ENCODE measurements at places on chromosomes 13 and 19. TPM values are rescaled to one million over a fixed set of nuclear protein-coding genes. Genes with fewer than 3 reads are reported as not detected.

The MEIOSIN gene
- total RNA-seq = not detected

The FGF22 gene
- not detected for total RNA-seq

The YJEFN3 gene
- 9.7 TPM for total RNA-seq

- no peak for DNase-seq
These were observed 1.7 kb upstream of the PNKP start for GRCh38 chr19:49869009-49869483.

DNA sequence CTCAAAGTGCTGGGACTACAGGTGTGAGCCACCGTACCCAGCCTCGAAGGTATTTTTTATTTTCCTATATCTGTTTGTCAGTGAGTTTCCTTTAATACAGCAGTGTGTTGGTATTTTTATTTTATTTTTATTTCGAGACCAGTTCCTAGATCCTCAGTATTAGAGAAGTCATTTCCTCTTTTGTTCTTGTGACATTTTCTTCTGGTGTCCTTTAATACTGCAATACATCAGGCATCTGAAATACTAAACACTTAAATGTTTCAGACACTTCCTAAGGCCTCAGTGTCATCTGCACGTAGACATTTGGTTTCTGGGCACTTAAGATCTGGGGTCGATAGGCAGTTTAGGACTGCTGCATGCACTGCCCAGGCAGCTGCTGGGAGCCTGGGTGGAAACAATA, 22.5 kb downstream of the GATAD2A start:
- DNase-seq = no peak

GRCh38 chr13:43315522-43315921, 292.1 kb downstream of the DNAJC15 start:
- DNase-seq = no peak

DNA sequence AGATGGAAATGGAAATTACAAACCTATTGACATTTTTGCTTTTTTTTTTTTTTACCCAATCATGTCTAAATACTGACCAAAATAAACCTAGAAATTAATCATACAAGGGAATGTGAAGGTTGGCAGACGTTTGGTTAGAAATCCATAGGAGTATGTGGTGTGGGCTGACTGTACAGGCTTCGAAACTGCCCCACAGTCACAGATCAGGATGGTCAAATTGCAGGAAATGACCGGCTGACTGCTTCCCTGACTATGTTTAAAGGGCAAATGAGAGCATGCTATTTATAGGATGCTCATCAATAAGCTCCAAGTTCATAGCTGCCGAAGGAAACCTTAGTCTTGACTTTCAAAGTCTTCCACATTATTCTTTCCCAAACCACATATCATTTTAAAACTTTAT, 118.4 kb downstream of the COG6 start:
- DNase-seq = no peak

GRCh38 chr13:36096461-36097416, 34.4 kb downstream of the DCLK1 start:
- no peak for DNase-seq

DNA sequence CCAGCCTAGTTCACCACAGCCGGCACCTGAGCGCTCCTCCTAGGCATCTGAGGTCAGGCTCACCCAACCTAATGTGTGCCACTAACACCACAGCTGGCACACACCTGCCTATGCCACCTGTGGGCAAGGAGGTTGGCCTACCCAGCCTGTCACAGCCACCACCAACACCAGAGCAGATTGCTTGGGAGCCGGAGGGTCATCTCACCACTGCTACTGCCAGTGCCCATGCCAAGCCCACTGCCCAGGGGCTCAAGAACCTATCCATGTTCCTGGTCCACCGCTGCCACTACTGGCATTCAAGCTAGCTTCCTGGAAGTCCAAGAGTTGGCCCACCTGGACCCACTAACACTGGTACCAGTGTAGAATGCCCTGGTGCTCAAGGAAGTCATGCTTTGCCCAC, 42.5 kb downstream of the F2RL3 start:
- no peak for DNase-seq

- DNase-seq = no peak
These were observed 4.0 kb downstream of the MAG start for GRCh38 chr19:35295792-35296462.

DNA sequence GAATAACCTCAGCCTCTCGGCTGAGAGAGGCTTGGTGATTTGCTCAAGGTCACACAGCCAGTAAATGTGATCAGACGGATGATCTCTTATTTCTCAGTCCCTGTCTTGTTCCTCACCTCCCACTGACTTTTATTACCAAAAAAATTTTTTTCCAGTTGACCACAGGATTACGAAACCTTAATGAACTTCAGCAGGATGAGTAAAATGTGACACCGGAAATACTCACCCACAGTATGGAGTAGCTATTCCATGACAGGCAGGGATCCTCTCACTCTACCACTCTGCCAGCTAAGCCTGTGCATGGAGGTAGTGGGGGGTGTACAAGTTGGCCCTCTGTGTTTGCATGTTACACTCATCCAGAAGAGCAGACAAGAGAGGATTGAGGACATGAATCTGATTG, 916.4 kb downstream of the UQCRFS1 start:
- no peak for DNase-seq

- DNase-seq = no peak
These were observed 240.4 kb downstream of the KCNRG start for GRCh38 chr13:50255639-50256038.

- DNase-seq = no peak
These were observed 1.4 kb upstream of the LGI4 start for GRCh38 chr19:35136231-35136630.

Data from activated T-helper 2 cell treated with anti-CD3 and anti-CD28 coated beads, Interferon-gamma antibody, Interleukin-2, Interleukin-4, amounts not matched to agents 10 μg/mL and 5 μg/mL and 100 μg/mL, durations not matched to agents 14 hours and 24 hours and 36 hours (primary cell).